Activated CD4-positive, alpha-beta T cell treated with anti-CD3 and anti-CD28 coated beads for 36 hours (primary cell): ENCODE measurements at places on chromosomes 11 and 22. TPM values are rescaled to one million over a fixed set of nuclear protein-coding genes. Genes with fewer than 3 reads are reported as not detected.

DNA sequence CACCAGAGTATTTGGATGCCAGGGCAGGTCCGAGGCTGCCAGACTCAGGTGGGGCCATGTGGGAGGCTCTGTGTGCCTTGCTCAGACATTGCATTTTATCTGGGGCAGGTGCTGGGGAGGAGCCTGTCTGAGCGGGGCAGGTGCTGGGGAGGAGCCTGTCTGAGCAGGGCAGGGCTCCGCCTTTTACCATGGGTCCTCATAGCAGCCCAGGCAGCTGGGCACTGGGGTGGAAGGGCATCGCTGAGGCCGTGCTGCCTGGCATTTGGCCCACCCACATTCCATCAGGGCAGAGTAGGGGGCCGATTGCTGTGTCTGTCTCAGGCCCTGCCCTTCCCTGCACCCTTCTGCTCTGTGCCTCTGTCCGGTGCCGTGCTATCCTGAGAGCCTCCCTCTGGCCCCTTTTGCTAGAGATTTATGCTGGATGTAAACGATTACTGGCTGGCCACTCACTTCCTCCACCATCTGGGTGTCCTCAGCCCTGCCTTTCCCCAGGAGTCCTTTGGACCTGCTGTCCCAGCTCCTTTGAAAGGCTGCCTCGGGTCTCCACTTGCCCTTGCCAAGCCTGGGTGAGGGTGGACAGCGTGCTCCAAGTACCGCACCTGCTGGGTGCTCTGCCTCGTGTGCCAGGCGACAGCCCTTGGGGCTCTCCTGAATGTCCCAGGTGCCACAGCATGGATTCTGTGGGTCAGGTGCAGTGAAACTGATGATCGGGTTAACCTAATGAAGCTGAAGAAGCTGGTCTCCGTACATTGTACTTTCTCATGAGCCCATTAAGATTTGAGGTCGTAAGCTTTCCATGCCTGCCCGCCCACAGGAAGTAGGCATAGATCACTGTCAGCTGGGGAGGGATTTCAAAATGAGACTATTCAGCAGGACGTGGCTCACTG is 281.6 kb downstream of the TBC1D22A start:
- DNase-seq = no peak
- no peak overlapping the region for H3K4me3 ChIP-seq
- peaks cover 2% of the 10 kb centered on the region for H3K36me3 ChIP-seq
- H3K27me3 ChIP-seq = no peaks in the 10 kb centered on the region

DNA sequence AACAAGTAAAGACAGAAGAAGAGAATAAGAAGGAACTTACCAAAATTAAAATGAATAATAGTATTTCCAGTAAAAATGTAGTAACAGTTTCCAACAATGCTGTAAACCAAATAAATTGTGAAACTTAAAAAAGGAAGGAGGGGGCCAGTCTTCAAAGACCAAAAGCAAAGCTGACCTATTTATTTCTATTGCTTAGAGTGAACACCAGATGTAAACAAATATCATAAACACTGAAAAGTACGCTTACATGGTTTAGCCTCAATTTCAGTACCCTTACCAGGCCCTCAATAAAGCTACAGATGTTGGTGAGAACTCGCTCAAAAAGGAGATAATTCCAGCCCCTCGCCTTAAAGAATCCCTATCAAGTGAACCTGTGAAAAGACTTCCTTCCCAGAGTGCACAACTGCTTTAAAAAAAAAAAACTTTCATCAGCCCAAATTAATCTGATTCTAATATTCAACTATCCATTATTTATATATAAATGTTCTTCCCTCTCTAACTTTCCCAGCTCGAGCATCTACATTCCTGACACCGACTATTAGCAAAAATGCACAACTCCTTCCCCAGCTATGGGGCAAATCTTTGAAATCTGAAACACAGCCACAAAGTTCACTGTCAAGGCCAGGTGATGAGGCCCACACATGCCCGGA is 2.4 kb downstream of the PHF21A start:
- H3K4me1 ChIP-seq = peaks cover 57% of the 10 kb centered on the region
- H3K4me3 ChIP-seq = peak overlapping the region; percentile 81
- H3K36me3 ChIP-seq = peaks cover 4% of the 10 kb centered on the region
- DNase-seq = no peak
- peak overlapping the region; percentile 98 for H3K27ac ChIP-seq

DNA sequence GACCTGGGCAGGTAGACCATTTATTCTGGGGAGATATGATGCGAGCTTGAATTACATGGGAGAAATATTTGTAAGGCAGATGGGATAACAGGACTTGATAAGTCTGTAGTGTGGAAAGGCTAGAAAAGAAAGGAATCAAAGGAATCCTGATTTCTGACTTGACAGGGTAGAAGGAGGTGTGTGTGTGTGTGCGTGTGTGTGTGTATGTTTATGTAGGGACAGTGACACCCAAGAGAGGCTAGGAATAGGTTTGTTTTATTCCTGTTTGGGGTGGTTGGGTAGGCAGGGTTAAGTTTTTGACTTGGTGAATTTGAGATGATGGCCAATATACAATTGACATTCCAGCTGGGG is 390 bp upstream of the HTATIP2 start:
- peaks cover 62% of the 10 kb centered on the region for H3K4me1 ChIP-seq
- DNase-seq = no peak
- no peaks in the 10 kb centered on the region for H3K27me3 ChIP-seq
- H3K4me3 ChIP-seq = peak overlapping the region; percentile 76
- peak overlapping the region; percentile 92 for H3K27ac ChIP-seq
- H3K36me3 ChIP-seq = peaks cover 36% of the 10 kb centered on the region

- DNase-seq = no peak
- H3K27me3 ChIP-seq = peaks cover 26% of the 10 kb centered on the region
- H3K4me3 ChIP-seq = no peak overlapping the region
- H3K4me1 ChIP-seq = no peaks in the 10 kb centered on the region
- H3K36me3 ChIP-seq = no peaks in the 10 kb centered on the region
Measured at GRCh38 chr11:112718483-112718882, 242.7 kb upstream of the NCAM1 start.

DNA sequence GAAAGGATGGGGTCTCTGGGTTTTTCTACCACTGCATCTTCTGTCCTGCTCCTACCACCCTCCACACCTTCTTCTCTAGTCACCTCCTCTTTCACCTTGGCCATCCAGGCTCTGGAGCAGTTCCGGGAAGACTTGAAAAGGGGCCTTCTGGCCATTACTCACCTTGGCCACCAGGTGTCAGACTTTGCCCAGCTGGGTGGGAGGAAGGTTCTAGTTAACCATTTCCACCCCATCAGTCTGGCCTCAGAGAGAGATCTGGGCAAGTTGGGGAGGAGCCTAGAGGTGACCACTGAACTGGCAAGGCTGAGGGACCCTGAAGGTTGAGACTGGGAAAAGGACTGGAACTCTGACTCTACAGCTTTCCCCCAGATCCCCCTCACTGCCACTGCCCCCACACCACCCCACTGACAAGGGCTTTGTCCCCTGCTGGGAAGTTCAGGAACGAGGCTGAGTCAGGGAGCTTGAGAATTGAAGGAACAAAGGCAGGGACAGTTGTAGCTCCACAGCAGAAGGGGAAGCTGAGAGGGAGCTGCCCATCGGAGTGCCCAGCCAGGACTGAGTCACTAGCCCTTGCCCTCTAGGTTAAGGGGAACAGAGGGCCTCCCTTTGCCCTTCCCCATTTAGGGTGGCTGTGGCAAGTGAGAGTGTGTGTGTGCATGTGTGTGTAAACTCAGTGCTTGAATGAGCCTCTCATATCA is 3.7 kb upstream of the POLD4 start:
- peaks cover 27% of the 10 kb centered on the region for H3K4me1 ChIP-seq
- H3K36me3 ChIP-seq = no peaks in the 10 kb centered on the region
- H3K27me3 ChIP-seq = no peaks in the 10 kb centered on the region

DNA sequence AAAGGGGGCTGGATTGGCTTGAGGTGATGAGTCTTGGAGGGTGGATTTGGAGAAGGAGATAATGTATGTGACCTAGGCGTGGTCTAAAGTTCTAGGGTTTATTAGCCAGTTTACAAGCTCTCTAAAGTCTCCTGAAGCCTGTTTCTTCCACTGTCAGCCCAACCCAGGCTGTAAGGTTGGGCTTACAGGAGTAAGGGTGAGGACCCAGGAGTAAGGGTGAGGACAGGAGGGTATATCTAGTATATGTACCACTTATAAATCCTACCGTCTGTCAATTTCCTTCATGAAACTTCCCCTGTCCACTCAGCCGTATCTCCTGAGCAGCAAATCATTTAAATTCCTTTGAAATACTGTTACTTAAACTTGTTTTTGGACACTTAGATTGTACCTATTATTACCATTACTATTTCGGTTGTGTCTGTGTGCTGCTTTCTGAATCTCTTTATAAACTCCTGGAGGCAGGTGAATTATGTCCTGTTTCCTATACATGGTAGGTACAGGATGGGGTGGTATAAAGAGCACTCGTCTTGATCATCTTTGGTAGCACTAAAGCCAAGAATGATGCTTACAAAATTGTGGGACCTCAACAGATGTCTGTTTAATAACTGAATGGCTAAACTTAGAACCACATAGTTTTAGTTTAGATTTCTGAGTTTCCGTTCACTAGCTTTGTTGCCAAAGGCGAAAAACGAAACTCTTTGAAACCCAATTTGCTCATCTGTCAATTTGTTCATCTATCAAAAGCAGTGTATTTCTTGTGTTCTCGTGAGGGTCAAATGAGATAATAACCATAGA is 192.0 kb downstream of the GRIK4 start:
- H3K4me3 ChIP-seq = no peak overlapping the region
- peaks cover 14% of the 10 kb centered on the region for H3K27me3 ChIP-seq
- no peak overlapping the region for H3K27ac ChIP-seq
- H3K36me3 ChIP-seq = no peaks in the 10 kb centered on the region
- H3K4me1 ChIP-seq = no peaks in the 10 kb centered on the region
- DNase-seq = no peak

DNA sequence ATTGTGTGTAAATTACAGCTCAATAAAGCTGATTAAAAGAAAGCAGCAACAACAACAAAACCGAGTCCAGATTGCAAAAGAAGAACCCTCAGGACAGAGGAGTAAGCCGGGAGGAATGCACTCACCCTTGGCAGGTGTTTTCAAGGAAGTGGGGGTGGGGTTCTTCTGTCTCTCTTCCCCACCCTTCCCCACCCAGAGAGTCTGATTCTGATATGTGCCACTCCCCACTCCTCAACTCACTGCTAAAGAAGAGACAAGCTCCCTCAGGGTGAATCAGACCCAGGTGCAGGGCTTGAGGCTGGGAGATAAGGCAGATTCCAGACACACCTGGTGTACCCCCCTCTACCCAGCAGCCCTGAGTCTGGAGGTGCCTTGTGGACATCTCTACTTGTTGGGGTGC is 38.4 kb upstream of the PHF21A start:
- H3K4me3 ChIP-seq = no peak overlapping the region
- no peak overlapping the region for H3K27ac ChIP-seq
- DNase-seq = no peak

DNA sequence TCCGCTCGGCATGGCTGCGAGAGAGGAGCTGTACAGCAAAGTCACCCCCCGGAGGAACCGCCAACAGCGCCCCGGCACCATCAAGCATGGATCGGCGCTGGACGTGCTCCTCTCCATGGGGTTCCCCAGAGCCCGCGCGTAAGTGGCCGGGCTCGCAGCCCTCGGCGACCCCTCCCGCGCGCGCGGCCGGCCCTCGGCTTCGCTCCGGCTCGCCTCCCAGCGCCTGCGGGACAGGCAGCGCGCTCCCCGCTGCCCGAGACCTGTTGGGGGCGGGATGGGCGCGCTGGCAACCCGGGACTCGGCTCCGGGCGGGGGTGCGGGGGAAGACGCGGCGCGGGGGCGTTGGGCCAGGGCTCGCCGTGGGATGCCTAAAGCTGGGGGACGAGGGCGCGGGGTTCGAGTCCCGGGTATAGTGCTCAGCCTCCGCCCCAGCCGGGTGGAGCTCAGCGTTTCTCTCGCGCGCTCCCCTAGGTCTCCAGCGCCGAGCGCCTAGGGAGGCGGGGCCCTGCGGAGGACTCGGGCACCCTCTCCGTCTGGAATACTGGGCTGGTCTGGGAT is 630 bp downstream of the UBASH3B start:
- peaks cover 44% of the 10 kb centered on the region for H3K4me1 ChIP-seq
- peaks cover 5% of the 10 kb centered on the region for H3K36me3 ChIP-seq
- DNase-seq = peak; percentile 70
- peak overlapping the region; percentile 79 for H3K27ac ChIP-seq
- H3K27me3 ChIP-seq = peaks cover 6% of the 10 kb centered on the region

DNA sequence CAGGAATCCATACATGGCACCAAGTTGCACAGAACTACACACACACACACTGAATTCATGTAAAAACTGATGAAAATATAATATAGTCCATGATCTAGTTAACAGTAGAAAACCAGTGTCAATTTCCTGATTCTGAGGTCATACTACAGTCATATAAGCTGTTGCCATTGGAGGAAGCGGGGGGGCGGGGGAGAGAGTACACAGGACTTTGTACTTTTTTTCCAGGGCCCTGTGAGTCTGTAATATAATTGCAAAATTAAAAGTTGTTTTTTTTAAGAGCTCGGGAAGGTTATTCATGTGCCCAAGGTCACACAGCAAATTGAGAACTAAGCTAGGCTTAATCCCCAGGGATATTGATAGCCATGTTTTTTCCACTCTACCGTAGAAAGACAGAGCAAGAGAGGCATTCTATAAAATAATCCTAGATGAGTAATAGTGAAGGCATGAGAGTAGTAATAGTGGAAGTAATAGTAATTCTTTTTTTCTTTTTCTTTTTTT is 312.3 kb downstream of the MN1 start:
- no peak overlapping the region for H3K27ac ChIP-seq
- H3K27me3 ChIP-seq = peaks cover 3% of the 10 kb centered on the region
- no peaks in the 10 kb centered on the region for H3K36me3 ChIP-seq
- no peaks in the 10 kb centered on the region for H3K4me1 ChIP-seq
- peak; percentile 7 for DNase-seq

DNA sequence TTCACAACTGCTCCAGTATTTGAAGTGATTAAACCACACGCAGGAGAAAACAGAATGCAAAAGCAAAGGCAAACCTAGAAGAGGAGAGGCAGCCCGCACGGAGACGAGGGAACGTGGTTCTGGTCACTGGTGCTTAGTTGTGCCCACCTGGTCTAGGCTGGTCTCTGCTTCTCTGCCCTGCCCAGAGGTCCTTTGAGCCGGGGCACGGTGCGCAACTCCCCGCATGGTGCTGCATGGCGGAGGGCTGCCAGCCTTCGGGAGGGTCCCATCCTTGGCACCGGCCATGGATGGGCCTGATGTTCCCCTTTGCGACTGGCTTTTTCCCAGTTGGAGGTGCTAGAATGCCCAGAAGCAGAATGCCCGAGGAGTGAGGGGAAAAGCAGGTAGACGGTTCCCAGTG is 46.1 kb downstream of the KCNC1 start:
- no peak for DNase-seq
- no peaks in the 10 kb centered on the region for H3K27me3 ChIP-seq
- H3K36me3 ChIP-seq = no peaks in the 10 kb centered on the region
- H3K4me1 ChIP-seq = no peaks in the 10 kb centered on the region

- H3K36me3 ChIP-seq = no peaks in the 10 kb centered on the region
- peaks cover 8% of the 10 kb centered on the region for H3K4me1 ChIP-seq
- peak overlapping the region; percentile 86 for H3K27ac ChIP-seq
Measured at GRCh38 chr22:46430961-46431838, 95.7 kb downstream of the TRMU start.

GRCh38 chr11:113363996-113364641 is 23.5 kb upstream of the ANKK1 start:
- peaks cover 19% of the 10 kb centered on the region for H3K4me1 ChIP-seq
- DNase-seq = no peak
- H3K36me3 ChIP-seq = peaks cover 20% of the 10 kb centered on the region
- H3K4me3 ChIP-seq = no peak overlapping the region
- H3K27ac ChIP-seq = no peak overlapping the region

GRCh38 chr11:28903716-28904115 is 795.5 kb downstream of the METTL15 start:
- DNase-seq = no peak
- no peaks in the 10 kb centered on the region for H3K27me3 ChIP-seq
- no peaks in the 10 kb centered on the region for H3K4me1 ChIP-seq
- H3K27ac ChIP-seq = no peak overlapping the region

MRE11 gene
- 36.8 TPM for total RNA-seq

PDE2A gene
- 0.30 TPM for total RNA-seq

OMP gene
- total RNA-seq = not detected

APOL4 gene
- 0.21 TPM for total RNA-seq

MALAT1 gene
- total RNA-seq = 7,016 TPM

CARD18 gene
- not detected for total RNA-seq
